ENCODE measurements at places on chromosomes 7 and 10.

DNA sequence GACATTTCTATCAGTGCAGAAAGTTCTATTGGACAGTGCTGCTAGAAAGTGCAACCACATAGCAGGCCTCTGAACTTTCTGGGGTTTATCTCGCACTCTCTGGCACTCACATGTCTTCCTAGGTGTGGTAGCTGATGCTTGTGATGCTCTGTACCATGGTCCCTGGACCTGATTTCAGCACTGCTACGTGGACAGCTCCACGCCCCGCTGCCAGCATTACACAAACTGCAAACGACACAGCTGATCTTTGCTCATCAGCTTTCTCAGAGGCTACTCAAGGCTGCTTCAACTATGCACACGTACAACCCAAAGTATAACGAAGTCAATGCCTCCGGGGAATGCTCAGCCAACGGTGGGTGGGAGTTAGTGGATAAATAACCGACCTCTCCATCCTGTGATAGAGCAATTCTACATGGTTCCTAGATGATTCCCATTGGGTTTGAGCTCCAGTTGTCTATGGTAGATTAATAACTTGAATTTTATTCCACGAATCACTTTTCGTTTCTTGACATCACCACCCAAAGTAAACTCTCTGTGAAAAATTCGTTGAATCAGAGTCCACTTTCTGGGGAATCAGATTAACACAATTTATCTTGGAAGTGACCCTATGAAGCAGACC, 302.5 kb downstream of the ACTR3B start:
- no peak for DNase-seq

GRCh38 chr7:101731502-101732084, 85.8 kb upstream of the CUX1 start:
- no peak for DNase-seq

GRCh38 chr7:53475776-53476175, 440.3 kb downstream of the POM121L12 start:
- DNase-seq = no peak

DNA sequence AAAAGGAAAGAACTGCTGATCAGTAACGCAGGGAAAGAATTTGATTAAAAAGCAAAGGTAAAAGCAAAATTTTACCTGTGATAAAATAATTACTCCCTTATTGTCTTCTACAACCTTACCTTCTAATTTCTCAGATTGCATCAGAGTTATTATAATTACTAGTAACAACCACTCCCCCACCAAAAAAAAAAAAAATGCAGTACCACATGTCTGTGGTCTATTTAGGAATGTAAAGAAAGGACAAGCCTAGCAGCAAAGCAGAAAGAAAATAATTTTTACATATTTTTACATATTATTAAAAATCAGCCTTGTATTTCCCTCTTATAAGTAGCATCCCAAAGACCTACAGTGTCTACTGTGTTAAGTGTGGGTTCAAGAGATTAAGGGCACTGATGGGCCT, 430.4 kb downstream of the TFEC start:
- no peak for DNase-seq

GRCh38 chr7:70034999-70035398, 436.7 kb downstream of the AUTS2 start:
- DNase-seq = no peak

DNA sequence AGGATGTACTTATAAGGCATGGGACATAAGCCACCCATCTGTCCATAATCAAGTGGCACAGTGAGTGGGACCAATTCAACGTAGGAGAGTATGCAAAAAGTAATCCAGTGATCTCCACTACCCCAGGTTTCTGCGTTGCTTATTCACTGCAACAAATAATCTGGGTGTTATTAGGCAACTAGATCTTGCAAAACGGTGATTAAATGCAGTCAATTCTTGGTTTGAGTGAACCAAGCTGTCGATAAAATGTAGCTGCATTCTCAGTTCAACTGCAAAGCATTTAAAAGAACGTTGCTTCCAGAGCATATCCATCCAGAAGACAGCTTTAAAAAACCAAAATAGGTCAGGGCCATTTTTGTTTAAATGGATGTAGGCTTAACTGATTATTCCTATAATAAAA, 5.0 kb downstream of the LSMEM1 start:
- DNase-seq = no peak

GRCh38 chr7:112162142-112162766, 43.9 kb downstream of the DOCK4 start:
- DNase-seq = peak; percentile 65

DNA sequence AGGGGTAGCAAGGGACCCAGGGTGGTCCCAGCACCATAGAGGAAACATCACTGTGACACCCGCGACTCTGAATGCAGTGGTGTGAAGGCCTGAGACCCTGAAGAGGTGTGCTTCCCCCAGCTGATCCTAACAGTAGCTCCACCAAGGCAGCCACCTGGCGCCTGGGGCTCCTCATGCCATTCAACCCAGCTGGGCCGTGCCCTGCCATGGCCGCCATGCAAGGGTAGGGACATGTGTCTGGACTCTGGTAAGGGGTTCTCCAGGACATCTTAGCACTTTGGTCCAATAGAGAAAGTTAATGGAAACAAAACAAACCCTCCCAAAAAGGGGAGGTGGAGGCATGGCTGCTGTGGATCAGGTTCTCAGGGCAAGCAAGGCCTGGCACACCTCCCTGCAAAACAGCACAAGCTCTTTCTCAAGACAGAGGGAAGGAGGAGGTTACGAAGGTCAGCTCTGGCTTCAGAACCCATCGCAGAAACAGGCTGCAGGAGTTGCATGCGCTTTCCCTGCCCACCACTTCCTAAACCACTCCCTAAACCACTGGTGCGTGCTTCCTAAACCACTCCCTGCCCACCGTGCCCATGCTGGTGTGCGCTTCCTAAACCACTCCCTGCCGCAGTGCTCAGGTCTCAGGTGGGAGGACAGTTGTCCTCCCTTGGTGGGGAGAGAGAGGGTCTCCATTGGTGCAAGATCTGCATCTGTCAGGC, 108.7 kb downstream of the LARP4B start:
- DNase-seq = no peak

DNA sequence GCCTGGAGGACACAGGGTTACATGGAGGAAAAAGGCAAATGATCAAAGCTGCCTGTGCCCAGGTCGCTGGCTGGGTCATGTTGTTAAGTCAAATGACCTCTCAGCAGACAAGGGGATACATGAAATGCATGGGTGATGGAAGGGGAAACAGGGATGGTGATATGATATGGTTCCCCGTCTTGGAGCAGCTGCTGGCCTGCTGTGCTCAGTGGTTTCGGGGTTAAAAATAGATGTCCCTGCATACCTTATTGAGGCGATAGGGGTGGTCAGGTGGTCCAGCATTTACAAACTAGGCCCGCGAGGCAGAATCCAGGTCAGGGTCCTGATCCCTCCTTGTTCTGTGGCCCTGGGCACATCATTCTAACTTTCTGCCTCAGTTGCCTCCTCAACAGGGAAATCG, 157.2 kb downstream of the PRPF18 start:
- DNase-seq = no peak

- DNase-seq = peak; percentile 73
Measured at GRCh38 chr7:93055543-93056107, 62.2 kb downstream of the SAMD9 start.

- no peak for DNase-seq
Measured at GRCh38 chr10:12396567-12396966, 47.2 kb downstream of the CAMK1D start.

GRCh38 chr10:62302760-62303159, 34.1 kb upstream of the RTKN2 start:
- DNase-seq = no peak

- peak; percentile 56 for DNase-seq
Measured at GRCh38 chr7:93715234-93715633, 140.7 kb upstream of the CALCR start.

DNA sequence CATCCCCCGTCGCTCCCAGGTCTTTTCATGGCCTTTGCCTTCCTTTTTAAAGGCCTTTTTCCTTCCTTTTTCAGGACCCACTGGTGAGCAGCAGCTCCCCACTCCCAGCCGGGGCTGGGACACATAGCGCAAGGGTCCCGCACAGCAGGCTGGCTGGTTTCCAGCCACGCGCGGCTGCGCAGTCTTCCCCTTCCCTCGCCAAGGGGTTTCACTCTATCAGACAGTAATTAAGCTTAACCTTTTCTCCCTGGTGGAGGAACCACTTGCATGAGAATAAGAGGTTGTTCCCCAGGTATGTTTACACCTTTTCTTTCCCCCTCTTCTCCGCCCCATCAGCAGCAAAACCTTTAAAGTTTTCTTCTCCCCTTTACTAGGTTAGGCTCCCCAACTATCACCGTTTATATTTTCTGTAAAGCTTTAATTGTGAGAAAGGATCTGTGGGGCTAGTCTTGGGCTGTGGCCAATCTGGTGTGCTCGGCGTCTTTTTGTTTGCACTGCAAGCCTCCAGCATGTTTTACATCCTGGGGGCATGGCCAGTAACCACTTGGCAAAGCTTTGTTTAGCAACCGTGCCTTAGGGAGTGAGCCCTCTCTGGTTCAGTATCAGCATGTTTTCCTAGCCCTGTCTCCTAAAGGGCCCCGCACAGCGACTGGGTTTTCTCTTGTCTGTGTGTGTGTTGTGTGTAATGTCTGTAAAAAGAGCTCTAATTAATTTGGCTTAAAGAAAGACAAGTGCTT, 219.6 kb downstream of the PHF14 start:
- peak; percentile 35 for DNase-seq

DNA sequence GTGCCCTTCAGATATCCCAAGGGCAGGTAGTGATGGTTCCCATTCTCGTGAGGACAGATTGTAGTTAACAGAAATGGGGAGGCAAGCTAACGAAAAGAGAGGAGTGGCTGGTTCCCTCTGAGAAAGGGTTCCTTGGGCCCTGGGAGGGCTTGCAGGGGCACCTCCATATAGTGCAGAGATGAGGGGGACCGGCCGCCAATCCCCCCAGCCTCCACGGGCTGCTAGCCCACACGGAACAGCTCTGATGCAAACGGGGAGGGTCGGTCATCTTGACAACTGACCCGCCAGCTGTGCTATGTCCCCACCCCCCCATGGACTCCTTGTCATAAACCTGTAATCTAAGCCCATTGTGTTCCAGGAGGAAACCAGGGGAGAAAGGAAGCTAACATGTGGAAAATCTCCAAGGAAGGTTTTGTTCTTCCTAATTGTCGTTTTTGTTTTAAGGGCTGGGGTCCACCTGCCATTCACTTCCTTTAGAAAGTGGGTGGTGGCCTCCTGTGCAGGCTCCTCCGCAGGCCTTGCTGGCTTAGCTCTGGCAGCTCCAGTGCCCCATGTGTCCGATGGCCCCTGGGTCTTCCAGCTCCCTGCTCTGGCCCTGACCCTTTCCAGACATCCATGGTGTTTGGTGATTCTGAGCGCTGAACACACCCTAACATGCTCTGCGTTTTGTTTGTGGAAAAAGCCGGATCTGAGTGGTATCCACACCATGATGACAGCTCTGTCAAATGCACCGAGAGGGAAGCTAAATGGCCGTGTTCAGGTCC, 15.9 kb downstream of the ADCY1 start:
- DNase-seq = no peak

GRCh38 chr10:113303544-113304146, 249.2 kb upstream of the HABP2 start:
- DNase-seq = peak; percentile 4

DNA sequence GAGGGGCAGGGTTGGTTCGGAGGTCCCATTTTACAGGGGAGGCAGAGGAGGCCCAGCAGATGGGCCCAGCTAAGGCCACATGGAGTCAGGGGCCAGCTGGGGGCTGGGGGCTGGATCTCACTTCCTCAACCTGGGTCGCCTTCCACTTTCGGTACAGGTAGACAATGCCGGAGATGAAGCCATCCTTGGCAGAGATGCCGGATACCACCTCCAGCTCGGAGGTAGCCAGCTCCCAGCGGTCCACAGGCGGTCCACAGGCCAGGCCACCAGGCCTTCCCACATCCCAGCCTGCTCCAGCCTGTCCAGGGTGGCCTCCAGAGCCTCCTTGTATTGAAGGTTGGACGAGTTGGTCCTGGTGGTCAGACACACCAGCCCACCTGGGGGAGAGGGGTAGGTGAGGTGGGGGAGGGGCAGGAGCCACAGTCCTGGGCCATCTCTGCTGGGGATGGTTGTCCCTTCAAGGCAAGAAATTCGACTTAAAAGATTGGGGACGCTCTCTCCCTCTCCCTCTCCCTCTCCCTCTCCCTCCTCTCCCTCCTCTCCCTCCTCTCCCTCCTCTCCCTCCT, 3.9 kb downstream of the CLDN4 start:
- DNase-seq = no peak

- no peak for DNase-seq
Measured at GRCh38 chr10:93319896-93320295, 162.2 kb downstream of the MYOF start.

DNA sequence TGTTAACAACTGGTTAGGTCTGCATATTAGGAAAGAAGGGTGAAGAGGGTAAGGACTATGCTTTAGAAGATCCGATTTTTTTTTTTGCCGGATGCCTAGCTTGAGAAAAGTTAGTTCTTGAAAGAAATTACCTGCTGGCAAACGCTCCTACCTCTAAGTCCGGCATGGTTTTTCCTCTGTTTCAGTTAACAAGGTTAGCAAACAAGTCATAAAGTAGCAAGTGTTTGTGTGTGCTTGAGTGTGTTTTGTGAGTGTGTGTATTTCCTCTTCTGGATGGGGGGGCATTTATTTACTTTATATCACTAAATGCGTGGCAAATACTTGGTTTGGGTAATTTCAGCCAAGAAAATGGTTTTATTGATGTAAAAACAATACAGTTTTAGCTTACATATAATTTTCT, 195.6 kb downstream of the SUGCT start:
- no peak for DNase-seq

DNA sequence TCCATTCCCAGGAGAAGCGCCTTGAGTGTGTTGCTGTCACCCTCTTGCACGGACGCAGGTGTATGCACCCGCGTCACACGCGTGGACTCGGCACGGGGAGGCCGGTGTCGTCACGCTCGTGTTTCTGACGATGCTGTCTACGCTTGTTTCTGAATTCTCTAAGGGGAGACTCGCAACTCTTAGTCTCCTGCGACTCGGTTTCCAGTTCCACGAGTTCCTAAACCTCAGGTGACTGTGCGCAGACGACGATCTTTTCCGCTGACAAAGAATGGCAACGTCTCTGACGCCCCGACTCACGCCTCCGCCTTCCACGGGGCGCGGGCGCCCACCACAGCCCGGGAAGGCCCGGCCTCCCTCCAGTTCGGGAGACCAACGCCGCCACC, 579 bp downstream of the IDI1 start:
- DNase-seq = no peak

GRCh38 chr10:113454341-113455061, 98.4 kb upstream of the HABP2 start:
- DNase-seq = peak; percentile 32

DNA sequence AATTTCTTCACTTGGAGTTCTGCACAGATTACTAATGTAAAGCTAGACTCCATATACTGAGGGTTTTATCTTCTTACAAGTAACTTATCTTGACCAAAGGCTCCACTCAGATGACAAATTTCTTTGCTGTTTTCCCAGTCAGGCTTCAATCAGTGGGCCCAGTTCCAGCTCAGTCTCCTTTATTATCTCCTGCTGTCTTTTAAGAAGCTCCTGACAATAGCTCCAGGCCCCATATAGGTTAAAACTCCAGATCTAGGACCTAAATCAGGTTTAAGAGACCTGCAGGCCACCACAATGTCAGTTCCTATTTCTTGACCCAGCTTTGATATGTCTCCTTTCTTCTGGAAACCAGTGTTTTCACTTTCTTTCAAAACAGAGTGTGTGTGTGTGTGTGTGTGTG, 165.2 kb downstream of the RELN start:
- no peak for DNase-seq
